SK-N-DZ (cell line): ENCODE measurements at places on chromosomes 16 and 17.

DNA sequence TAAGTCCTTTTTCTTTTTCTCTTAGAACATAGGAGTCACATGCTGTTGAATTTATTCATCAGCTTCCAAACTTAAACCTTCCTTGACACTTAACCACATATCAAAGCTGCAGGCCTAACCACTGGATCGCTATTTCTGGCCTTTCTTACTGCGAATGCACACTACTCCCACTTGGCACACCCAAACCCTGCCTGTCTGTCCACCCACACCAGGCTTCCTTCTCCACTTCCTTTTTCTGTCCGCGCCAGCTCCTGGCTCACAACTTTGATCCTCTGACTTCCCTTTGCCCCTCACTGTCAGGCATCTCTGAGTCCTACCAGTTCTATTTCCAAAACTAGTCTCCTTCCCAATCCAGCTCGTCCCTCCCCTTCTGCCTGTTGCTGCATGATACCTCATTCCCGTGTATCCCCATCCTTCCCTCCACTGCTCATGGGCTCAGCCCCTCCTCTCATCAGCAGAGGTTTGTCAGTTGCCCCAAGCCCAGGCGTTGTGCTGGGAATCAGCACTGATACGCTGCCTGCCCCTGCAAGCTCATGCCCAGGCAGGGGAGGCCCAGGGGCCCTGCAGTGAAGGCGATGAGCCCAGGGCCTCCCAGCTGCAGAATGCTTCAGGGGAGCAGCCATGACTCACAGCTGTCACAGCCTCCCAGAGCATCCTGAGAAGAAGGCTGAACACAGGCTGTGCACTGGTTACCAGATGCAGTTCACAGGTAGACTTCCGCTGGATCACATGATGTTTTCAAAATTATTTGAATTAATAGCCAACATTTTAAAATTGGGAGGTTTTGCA lies 179.8 kb downstream of the KATNIP start:
- no peak for DNase-seq

GRCh38 chr16:86619239-86619794 lies 41.0 kb downstream of the FOXL1 start:
- no peak for DNase-seq

DNA sequence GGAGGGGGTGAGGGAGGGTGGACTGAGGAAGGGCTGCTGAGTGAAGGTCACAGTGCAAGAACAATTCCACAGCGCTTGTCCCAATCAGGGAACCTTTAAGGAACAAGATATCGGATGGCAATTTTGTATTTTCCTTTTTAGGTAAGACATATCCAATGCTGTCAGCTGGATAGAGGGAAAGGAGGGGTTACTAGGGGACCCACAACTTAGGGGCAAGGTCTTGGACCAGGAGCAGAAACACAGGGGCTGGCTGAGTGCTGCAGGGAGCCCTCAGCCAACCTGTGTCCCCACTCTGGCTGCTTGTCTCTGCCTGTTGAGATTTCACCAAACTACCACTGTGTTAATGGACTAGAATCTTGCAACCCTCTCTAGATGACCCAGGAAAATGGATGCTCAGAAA lies 47.6 kb downstream of the AKAP1 start:
- DNase-seq, result no peak

- no peak for DNase-seq
Measured at GRCh38 chr17:17347234-17347955, 44.2 kb downstream of the NT5M start.

DNA sequence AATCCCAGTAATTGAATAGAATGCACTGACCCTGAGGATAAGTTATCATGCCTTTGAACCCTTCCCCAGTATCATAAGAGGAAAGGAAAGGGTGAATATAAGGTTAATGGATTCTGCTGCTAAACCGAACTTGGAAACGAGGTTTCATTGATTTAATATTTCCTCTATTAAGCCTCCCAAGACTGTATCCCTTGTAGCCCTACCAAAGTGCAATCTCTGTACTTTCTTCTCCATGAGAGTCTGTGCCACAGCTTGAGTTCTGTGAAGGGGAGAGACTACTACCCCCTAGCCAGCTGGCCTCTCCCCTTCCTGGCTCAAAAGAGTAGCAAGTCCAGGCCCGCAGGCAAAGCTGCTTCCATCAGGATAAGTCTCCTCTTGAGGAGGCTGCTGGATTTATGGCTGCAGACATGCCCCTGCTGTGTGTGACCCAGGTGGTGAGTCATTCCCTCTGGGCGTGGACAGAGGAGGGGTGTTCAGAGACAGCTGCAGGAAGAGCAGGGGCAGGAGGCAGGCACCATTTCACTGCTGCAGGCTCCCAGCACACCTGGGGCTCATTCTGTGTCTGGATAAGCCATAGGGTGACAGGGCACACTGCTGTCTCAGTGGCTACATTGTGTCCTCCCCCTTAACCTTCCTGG lies 58.4 kb downstream of the TOM1L2 start:
- DNase-seq, result peak; percentile 78

- no peak for DNase-seq
Measured at GRCh38 chr16:41439-42068, 11.9 kb downstream of the POLR3K start.

DNA sequence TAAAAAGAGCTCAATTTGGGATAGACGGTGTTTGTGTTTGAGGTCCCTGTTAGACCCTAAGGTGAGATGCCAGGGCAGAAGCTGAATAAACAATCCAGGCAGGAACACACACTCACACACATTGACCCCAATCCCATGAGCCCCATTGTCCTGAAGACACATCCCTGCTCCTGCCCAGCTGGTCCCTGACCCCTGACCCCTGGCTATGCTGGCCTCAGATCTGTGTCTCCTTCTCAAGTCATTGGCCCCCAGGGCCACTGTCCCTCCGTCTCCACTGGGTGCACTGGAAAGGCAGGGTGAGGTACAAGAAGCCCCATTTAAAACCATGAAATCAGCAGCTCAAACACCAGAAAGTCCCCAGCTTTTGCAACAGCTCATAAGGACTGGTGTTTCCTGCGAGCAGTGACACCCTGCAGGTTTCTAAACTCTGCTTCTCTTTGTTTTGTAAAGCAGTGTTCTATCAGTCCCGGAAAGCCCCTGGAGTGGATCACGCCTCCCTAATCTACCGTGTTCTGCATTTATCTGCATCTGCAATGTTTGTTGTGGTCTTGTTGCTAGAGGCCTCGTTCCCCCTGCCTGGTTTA lies 18.0 kb upstream of the ASGR2 start:
- DNase-seq, result no peak

DNA sequence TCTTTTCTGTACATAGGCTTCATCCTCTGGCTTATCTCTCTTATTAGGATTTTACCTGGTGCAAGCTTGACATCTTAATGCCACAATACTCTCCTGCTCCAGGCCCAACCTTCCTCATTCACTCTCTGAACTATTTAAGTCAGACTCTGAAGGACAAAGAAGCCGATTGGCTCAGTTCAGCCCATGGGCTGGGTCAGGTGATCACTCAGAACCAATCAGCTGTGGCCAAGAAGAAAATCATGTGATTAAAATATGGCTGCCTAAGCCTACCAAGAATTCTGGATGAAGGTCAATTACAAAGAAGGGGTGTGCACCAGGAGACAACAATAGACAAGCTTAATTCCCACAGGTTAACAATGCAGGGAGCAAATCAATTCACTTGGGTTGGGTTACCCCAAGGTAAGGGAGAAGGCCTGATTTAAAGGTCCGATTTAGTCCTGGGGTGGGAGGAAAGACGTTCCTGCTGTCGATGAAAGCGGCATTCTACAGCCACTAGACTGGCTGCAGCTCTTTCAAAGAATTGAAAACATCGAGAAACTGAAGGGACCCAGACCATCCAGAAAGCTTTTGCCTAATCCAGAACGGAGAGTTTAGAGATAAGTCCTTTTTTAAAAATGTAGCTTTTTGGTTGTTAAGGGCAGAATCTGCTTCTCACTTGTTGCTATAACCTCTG lies 42.9 kb upstream of the NFAT5 start:
- DNase-seq, result peak; percentile 77

GRCh38 chr16:9953908-9954570 lies 228.2 kb downstream of the GRIN2A start:
- no peak for DNase-seq

DNA sequence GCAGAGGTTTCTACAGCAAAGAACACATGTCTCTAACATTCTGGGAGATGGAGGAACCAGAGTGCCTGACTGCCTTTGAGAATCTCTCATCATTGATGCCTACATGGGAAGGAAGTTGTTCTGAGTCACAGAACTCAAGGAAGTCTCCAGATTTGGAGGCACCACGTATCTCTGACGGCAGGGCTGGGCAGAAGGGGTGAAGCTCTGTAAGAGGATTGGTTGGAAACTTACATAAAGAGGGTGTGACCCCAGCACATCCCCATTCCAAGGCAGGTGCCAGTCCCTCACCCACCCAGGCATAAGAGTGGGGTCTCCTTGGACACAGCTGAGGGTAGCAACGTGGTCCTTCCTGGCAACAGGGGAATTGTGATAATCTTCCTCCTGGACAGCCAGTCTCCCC lies 17.4 kb downstream of the TNFRSF13B start:
- DNase-seq, result no peak

DNA sequence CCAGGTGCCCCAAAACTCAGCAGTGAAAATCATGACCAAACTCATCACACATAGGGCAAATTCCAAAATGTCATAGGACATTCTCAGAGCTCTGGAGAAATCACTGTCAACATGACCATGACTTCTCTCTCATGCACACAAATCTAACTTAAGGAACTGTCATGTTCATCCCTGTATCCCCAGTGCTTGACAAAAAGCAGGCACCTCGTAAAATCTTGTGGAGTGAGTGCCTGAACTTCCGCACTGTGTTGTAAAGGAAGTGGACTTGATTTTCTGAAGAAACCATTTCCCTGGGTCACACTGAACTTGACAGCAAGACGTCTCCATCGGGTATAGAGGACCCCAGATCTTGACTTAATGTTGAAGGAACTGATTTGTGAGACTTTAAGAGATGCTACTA lies 2.8 kb downstream of the KRT37 start:
- no peak for DNase-seq

DNA sequence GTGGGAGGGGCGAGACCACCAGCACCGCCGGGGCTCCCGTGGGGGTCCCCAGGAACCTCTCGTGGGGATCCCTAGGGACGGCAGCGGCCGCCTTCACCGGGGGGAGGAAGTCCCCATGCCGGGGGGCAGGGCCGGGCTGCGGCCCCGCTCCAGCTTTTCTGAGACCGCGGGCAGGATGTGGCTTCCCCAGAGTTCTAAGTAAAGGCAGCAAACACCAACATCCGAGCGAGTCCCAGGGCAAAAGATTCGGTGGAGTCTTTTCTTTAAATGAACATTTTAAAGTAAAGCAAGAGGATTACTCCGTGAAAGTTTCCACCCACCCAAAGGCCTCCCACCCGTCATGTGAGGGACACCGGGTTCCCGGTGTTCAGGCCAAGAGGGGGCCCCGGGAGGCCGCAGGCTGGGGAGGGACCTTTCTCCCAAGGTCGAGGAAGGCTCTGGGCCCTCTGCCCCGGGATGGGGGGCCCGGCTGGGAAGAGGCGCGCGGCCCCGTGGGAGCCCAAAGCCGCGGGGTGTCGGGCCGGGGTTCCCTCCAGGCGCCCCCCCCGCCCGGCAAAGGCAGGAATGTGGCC lies 137.2 kb upstream of the RPH3AL start:
- DNase-seq, result no peak

GRCh38 chr17:80730739-80731138 lies 186.1 kb downstream of the RPTOR start:
- DNase-seq, result no peak

DNA sequence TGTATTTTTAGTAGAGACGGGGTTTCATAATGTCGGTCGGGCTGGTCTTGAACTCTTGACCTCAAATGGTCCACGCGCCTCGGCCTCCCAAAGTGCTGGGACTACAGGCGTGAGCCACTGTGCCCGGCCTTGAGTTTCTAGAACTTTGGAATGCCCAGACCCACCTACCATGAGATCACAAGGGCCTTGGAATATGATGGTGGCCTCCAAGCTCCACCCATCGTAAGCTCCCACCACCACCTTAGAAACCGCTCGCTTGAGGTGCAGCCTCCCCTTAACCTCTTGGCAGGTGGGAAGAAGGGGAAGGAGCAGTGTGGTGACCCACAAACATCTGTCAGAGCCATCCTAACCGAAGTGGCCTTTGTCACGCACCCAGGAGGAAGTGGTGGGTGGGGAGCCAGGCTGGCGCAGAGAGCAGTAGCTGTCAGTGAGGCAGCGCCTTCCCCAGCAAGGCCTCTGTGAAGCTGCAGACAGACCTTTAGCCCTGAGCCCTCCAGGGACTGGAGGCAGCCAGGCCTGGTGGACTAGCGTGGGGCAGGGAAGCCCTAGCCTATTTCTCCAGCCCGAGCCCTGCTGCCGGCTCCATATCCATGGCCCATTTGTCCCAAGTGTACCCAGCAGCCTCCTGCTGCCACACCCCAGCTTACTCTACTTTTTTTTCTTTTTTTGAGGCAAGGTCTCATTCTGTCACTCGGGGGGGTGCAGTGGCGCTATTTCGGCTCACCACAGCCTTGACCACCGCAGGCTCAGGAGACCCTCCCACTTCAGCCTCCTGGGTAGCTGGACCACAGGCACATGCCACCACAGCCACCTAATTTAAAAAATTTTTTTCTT lies 13.1 kb upstream of the SEPHS2 start:
- DNase-seq, result peak; percentile 20

- DNase-seq, result no peak
Measured at GRCh38 chr17:75019146-75019545, 6.7 kb downstream of the MRPL58 start.

- DNase-seq, result no peak
Measured at GRCh38 chr17:52181782-52182181, 23.3 kb upstream of the CA10 start.

DNA sequence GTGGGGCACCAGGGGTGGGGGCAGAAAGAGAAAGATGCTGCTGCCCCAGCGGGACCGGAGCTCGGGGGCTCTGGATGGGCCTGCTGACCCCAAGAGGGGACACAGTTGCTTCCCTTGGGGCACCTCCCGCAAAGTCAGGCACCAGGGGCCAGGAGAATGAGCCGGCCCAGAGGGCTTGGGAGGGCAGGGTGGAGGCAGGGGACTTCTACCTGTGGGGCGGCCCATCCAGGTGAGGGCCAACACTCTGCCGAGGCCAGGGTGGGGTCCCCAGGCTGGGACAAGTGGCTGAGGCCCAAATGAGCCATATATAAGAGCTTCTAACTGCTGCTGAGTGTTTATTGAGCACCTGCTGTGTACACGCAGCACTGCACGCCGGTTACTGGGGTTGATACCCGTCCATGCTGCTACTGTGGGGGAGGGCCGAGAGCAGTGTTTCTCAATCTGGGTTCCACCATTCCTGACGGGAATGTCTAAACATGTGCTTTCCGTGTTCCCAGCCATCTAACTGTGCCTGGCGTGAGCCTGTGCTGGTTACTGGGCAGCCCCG lies 211.7 kb upstream of the GSE1 start:
- no peak for DNase-seq

- no peak for DNase-seq
Measured at GRCh38 chr17:69874175-69874670, 200.8 kb upstream of the KCNJ16 start.

DNA sequence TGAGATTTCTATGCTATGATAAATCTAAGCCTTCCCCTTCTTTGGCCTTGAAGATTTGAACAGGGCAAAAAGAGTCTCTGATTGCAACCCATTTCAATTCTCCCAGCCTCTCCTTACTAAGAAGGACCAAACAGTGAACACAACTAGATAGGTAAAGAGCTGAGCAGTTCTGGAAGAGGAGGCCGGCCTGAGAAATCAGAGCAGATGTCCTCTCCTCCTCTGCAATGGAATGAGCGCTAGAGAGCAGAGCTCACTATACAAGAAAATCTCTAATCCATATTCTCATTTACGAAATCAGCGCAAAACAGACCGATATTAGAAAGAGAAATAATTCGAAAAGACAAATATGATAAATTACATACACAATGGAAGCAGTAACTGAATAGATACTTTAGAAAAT lies 124.2 kb downstream of the CDK5R1 start:
- no peak for DNase-seq

GRCh38 chr16:51429041-51429440 lies 278.0 kb upstream of the SALL1 start:
- no peak for DNase-seq

- no peak for DNase-seq
Measured at GRCh38 chr16:84896847-84897246, 77.1 kb downstream of the CRISPLD2 start.
